ENCODE measurements at places on chromosomes 13 and 19.

- DNase-seq, result no peak
Observed at GRCh38 chr13:113008851-113009250, 39.8 kb downstream of the MCF2L start.

- DNase-seq, result peak; percentile 72
Observed at GRCh38 chr13:26025196-26025595, 26.6 kb downstream of the SHISA2 start.

DNA sequence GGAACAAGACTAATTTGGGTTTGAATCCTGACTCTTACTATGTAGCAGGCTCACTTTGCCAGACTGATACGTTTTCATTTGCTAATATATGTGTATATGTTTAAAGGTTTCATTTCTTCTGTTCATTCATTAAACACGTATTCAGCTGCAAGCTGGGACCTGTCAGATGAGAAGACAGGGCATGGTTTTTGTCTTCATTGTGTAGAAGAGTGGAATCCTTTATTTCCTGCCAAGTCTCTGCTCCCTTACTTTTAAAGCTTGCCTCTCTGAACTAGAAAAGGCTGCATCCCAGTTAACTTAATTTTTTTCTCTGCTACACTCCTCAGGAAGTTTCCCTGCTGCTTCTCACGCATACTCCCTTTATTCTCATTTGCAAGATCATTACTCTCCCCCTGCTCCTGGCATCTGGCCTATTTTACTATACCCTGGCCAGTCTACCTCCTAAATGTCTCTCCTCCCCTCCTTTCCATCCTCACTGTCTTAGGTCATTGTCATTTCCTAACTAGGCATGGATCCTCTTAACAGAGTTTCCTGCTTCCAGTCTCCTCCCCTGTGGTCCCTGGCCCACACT, 141.0 kb upstream of the TMTC4 start:
- no peak for DNase-seq

GRCh38 chr19:35213663-35214632, 14.6 kb downstream of the FAM187B start:
- DNase-seq, result no peak

DNA sequence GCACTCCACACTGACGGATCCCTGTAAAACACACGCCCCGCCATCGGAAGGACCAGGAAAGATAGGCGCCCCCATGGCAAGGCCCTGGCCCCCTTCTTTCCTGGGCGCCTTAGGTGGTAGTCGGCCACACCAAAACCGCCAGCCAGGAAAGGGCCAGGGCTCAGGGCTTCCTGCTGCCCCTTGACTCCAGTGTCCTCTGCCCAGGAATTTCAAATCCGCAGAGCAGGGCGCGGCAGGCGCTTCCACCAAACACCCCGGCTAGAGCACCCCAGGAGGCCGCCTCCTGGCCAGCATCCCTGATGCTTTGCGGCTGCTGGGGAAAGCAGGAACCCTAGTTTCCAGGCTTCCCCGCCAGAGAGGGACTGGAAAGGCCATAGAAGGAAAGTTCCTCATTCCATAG, 57.5 kb downstream of the ZNF726 start:
- DNase-seq, result no peak

- DNase-seq, result no peak
Observed at GRCh38 chr13:24040835-24041234, 119.7 kb upstream of the SPATA13 start.

Measured in head of caudate nucleus (tissue), 42 donors.